Fibroblast of skin of left quadriceps (primary cell): ENCODE measurements at places on chromosomes 1 and 21.
A peak's percentile ranks its signal among the peaks of the same experiment; 100 is the strongest.

DNA sequence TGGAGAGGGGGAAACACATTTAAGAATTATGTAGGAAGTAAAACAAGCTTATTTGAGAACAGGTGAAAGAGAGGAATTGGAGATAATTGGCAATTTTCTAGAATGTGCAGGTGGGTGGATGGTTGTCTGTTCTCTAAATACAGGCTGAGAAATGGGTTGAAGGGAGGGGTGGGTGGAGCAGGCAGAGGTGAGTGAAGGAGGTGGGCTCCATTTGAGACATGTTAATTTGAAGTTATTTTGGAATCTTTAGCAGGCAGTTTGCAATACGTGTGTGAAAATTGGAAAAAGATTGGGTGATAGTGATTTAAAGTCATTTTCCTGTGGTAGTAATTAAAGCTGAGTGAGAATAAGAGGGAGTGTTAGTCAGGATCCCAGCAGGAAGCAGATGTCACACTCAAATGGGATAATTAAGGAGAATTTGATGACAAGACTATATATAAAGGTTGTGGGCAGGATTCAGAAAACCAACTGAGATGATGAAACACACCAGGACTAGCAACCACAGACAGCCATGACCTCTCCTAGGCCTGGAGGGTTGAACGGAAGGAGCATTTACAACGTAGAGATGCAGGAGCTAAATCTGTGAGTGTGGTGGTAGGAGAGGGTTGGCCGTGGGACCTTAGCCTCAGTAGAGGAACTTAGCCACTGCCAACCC lies 40.6 kb downstream of the CHRM3 start:
- peak; percentile 36 for DNase-seq

- no peak for DNase-seq
Observed at GRCh38 chr1:245332085-245332484, 177.3 kb downstream of the KIF26B start.

GRCh38 chr1:59731591-59731990 lies 83.2 kb upstream of the HOOK1 start:
- DNase-seq: no peak

GRCh38 chr1:242854466-242854865 lies 330.0 kb upstream of the PLD5 start:
- no peak for DNase-seq

- no peak for DNase-seq
Observed at GRCh38 chr1:165496501-165496900, 47.3 kb upstream of the LRRC52 start.

DNA sequence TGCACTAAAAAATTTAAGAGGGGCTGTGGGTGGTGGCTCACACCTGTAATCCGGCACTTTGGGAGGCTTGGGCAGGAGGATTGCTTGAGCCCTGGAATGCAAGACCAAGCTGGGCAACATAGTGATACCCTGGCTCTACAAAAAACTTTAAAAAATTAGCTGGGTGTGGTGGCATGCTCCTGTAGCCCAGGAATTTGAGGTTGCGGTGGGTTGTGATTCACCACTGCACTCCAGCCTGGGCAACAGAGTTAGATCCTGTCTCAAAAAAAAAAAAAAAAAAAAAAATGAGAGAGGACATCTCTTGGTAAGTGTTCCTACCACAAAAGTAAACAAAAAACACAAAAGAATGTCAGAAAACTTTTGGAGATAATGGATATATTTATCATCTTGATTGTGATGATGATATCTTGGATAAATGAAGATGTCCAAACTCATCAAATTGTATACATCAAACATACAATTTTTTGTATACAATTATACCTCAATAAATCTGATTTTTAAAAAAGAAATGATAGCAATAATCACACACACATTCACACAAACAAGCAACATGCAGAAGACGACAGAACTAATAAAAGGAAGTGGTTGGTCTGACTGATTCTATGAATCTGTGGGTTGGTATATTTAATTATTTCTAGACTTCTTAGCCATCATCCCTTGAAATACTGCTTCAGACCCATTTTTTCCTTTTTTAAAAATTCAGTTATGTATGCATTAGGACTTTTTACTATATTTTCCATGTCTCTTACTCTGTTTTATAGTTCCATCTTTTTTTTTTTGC lies 465.9 kb downstream of the PLA2G4A start:
- no peak for DNase-seq

- DNase-seq: no peak
Observed at GRCh38 chr1:194358208-194358581, 1171.8 kb upstream of the B3GALT2 start.

DNA sequence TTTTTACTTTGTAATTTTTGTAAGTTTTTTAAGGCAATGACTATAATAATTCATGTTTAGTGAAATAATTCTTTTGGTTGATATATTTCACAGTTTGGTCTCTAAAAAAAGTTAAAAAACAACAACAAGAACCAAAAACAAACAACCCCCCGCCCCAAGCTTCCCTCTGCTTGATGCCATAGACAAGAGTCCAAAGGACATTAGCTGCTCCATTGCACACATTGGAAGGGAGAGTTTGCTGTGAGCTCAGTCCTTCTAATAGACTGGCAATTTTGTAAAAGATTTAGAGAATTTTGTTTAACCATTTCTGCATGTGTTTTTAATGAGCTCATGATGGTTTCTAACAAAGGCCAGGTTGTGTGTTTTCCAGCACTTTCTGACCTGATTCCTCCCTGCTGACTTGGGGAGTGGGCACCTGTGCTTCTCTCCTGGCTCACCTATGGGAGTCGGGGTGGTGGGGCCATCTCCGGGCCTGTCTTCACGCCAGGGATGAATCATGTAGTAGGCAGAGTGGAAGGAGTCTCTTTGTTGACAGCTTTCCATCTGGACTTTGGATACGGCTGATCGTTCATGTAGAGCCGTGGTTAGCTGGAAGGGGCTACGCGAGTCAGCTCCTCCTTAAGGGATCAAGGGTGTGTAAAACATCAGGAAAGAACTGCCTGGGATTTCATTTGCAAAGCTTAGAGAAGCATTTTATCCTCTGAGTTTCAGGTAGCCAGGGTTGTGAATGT lies 14.1 kb downstream of the ZBTB18 start:
- no peak for DNase-seq

DNA sequence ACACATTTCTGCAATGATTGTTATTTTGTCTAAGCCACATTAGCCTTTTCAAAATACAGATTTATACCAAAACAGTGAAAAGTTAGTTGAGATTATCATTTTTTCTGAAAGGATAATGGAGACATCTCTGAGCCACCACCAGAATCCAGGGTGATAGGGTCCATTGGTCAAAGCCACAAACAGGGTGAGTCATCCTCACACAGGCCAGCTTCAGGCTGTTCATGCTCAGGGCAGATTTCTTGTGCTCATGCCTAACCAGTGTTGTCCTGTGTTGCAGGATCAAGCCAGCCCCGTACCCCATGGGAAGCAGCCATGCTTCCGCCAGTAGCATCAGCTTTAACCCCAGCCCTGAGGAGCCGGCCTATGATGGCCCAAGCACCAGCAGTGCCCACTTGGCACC lies 13.4 kb downstream of the ELOA start:
- no peak for DNase-seq

DNA sequence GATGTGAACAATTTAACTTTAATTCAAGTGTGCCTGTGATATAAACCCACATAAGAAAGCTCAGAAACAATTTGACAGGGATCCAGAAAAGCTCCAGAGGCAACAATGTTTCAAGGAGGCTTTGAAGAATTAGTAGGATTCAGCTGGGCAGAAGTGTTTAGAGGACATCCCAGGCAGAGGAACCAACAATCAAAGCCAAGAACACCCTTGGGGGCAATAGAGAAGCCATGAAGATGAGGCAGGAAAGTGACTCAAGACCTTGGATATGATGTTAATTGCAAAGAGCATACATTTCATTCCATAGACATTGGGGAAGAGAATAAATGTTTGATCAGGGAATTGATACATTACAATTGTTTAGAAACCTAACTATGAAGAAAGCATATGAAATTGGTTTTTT lies 280.3 kb downstream of the LTN1 start:
- DNase-seq: peak; percentile 17

DNA sequence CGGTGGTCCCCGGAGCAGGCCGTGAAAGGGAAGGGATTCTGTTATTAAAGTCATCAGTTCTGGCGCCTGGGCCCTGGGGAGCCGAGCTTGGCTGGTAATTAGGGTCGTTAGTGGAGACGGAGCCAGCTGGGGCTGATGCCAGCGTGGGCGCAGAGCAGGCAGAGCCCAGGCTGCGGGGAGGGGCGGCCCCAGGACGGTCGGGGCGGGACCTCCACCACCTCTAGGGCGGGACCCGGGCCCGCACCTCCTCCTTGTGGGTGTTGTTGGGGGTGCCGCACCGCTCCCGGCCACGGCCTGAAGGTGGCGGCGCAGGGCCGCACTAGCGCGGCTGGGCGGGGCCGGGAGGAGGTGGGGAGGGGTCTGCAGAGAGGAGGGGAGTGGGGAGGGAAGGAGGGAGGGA lies 470.6 kb downstream of the PTPRU start:
- DNase-seq: peak; percentile 42
